ENCODE measurements at places on chromosomes 1 and 21. TPM values are rescaled to one million over a fixed set of nuclear protein-coding genes. Genes with fewer than 3 reads are reported as not detected.

The BSND gene
- total RNA-seq = not detected

The EPHA10 gene
- total RNA-seq = not detected

The ETV3L gene
- total RNA-seq = not detected

The ANGPTL7 gene
- total RNA-seq = not detected

The GPX7 gene
- 18.5 TPM for total RNA-seq

The SYNC gene
- 10.6 TPM for total RNA-seq

The TMEM61 gene
- not detected for total RNA-seq

Data from mammary microvascular endothelial cell (primary cell).